ENCODE measurements at places on chromosomes 13 and 19.

- no peak for DNase-seq
Measured at GRCh38 chr13:71374471-71375049, 492.4 kb downstream of the DACH1 start.

GRCh38 chr13:112990783-112991182, 21.8 kb downstream of the MCF2L start:
- peak; percentile 98 for DNase-seq

- no peak for DNase-seq
Measured at GRCh38 chr19:343451-343931, 1.1 kb downstream of the MIER2 start.

DNA sequence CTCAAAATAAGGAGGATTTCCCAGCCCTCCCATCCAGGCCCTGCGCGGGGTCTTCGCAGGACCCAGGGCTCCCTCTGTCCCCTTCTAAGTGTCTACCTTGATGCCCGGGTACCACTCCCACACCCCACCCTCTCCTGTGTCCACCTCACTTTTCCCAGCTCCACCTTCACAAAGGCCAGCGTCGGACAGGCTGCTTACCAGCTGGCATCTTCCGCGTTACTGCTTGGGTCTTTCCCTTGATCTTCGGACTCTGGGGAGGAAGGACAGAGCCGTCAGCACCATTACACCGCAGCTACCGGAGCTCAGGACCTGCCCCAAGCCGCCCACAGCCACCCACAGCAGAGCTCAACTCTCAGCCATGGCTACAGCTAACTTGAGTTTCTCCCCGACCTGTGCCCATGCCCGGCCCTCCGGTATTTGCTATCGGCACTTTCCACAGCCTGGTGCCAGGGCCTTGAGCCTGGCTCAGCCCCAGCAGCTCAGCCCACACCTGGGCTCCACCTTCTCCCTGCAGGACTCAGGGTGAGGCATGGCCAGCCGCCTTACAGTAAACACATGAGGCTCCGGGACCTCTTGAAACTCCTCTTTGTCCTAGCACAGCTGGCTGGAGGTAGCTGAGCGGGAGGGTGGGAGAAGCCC, 3.8 kb downstream of the C13orf46 start:
- no peak for DNase-seq

DNA sequence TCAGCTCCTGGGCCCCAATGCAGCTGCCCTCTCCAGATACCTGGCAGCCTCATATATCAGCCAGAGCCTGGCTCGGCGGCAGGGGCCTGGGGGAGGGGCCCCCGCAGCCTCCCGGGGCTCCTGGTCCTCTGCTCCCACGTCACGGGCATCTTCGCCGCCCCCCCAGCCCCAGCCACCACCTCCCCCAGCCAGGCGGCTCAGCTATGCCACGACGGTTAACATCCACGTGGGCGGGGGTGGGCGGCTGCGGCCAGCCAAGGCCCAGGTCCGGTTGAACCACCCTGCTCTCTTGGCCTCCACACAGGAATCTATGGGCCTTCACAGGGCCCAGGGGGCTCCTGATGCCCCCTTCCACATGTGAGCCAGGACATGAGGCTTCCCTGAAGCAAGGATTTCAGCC, 10.8 kb downstream of the RPS16 start:
- no peak for DNase-seq

DNA sequence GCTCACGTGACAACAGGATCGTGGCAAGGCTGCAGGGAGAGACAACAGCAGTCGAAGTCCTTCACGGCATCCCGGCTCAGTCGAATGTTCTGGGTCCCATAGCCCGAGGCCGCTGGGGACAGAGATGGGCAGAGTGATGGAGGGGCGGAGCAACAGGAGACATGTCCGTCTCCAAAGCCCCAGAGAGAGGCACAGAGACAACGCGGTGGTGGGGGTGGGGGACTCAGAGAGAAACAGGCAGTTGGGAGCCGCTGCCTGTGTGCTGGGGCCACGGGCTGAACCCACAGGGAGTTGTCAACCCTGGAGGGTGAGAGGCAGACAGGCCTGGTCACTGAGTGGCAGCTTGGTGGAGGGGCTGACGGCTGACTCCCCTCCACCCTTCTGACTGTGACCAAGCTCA, 20.4 kb downstream of the NOSIP start:
- no peak for DNase-seq

- DNase-seq = no peak
Measured at GRCh38 chr19:18951721-18952281, 10.8 kb upstream of the HOMER3 start.

DNA sequence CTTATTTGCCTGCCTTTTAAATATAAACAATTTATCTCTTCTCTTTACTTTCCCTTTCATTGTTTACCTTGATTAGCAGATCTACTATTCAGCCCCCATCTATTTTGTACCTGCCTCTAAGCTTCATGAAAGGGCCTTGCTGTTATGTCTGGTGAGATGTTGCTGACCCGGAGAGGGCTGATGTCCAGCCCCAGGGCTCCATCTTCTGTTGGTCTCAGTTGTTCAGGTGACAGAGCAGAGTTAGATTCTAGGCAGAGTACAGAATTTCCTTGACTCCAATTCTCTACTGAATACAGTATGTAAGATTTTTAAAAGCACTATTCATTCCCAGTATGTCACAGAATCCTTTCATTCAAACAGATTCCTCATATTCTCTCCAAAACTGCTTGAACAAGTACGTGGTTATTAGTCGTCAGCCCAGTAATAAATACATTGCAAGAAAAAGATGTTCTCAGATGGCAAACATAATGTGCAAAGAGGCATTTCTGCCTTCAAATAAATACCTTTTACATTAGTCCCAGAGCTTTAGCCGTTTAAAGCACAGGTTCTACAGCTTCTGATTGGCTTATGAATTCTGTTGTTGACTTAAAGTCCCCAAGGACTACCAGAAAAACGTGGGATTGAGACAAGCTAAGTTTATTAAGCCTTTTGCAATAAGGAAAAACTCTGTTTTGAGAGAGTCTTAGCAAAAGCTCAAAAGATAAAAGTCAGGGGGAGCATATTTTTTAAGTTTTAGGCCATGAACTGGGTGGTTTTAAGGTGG, 159.1 kb downstream of the GPC5 start:
- no peak for DNase-seq

- DNase-seq = no peak
Measured at GRCh38 chr19:51503286-51503817, 1.8 kb upstream of the SIGLEC12 start.

DNA sequence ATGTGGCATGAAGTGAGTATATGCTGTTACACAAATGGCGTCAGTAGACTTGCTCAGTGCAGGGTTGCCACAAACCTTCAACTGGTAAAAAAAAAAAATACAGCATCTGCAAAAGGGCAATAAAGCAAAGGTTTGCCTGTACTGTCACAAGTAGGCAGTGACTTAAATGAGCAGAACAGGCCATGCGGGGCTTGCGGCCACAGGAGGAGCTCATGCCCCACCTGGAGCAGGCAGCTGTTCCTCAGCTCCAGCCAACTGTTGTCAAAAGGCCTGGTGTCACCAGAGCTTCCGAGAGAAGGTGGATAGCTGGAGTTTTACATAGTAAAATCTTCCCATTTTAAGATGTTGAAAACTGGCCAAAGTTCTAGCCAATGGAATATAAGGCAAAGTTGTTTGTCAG, 7.7 kb downstream of the ATP7B start:
- no peak for DNase-seq

- peak; percentile 30 for DNase-seq
Measured at GRCh38 chr19:33064458-33064791, 263 bp downstream of the RHPN2 start.

DNA sequence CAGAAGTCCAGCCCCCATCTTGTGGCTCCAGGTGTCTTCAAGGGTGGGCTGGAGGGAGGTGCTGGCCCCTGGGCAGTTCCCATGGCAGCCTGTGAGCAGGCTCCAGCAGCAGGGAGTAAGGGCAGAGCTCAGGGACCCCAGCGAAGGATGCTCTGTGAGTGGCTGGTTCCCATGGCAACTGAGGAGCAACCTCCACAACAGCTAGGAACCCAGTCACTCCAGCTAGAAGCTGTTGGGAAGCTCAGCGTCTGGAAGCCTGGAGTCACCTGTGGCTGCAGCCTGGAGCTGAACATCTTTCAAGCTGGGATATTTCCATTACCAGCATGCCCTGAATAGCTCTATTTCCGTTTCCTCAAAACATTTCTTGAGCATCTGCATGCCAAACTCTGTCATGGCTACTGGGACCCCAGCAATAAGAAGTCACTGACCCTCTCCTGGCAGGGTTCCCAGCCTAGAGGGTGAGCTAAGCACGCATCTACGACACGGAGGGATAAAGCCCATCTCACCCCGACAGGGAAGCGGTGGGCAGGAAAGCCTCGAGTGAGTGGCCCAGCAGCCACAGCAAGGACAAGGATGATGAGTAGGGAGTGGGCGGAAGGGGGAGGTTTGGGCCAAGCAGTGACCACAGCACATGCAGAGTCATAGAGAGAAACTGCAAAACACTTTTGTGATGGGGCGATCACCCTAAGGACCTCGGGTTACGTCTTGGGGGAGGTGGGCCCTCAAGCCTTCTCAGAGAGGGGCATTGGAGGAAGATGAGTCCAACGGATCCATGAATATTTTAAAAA, 52.6 kb downstream of the ALOX5AP start:
- no peak for DNase-seq

DNA sequence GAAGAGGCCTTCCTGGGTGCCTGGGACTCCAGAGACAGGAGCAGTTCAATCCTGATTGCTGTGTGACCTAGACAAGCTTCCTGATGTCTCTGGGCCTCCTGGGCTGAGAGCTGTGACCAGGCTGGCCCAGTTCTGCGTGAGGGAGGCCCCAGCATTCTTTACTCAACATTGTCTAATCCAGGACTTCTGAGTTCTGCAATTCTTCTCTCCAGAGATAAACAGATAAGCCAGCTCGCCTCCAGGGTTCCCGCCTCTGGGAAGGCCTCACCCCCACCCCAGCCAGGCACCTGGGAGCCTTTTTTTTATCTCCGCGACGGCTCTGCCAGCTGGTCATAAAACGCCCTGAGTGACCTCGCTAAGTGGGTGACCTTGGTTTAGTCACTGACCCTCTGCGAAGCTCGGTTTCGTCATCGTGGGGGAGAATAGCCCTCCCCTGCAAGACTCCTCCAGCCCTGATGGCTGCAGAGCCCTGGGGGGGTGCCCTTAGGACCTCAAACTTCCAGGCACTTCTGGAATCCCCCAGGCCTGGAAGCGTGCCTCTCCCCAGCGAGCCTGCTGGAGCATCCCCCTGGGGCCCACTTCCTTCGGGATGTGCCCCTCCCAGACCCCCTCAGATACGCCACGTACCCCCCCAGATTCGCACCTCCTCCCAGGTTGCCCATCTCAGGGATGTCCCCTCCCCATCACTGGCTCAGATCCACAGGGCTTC, 1.9 kb downstream of the SULT2B1 start:
- no peak for DNase-seq

- no peak for DNase-seq
Measured at GRCh38 chr13:107874456-107874855, 340.9 kb downstream of the LIG4 start.

- no peak for DNase-seq
Measured at GRCh38 chr19:16258440-16258903, 60.8 kb downstream of the AP1M1 start.

GRCh38 chr13:36919833-36920615, at the start of gene SMAD9:
TSS of gene SMAD9 (minus strand) at chr13:36920238. CDS start at chr13:36879689, 40,549 bp downstream.
- peak; percentile 58 for DNase-seq

GRCh38 chr19:43936188-43936587, 1.1 kb upstream of the ZNF45 start:
- DNase-seq = peak; percentile 33

- DNase-seq = no peak
Measured at GRCh38 chr13:98664047-98664446, 87.1 kb upstream of the STK24 start.

- no peak for DNase-seq
Measured at GRCh38 chr13:105047676-105048295, 1487.7 kb downstream of the EFNB2 start.

DNA sequence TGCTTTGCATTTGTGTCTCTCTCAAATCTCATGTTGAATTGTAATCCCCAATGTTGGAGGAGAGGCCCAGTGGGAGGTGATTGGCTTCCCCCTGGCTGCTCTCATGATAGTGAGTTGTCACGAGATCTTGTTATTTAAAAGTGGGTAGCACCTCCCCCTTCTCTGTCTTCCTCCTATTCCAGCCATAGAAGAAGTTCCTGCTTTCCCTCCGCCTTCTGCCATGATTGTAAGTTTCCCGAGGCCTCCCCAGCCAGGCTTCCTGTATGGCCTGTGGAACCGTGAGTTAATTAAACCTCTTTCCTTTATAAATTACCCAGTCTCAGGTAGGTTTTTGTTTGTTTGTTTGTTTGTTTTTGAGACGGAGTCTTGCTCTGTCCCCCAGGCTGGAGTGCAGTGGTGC, 3.8 kb downstream of the LILRA4 start:
- no peak for DNase-seq

- DNase-seq = no peak
Measured at GRCh38 chr13:29438769-29439168, 156.7 kb downstream of the SLC7A1 start.

DNA sequence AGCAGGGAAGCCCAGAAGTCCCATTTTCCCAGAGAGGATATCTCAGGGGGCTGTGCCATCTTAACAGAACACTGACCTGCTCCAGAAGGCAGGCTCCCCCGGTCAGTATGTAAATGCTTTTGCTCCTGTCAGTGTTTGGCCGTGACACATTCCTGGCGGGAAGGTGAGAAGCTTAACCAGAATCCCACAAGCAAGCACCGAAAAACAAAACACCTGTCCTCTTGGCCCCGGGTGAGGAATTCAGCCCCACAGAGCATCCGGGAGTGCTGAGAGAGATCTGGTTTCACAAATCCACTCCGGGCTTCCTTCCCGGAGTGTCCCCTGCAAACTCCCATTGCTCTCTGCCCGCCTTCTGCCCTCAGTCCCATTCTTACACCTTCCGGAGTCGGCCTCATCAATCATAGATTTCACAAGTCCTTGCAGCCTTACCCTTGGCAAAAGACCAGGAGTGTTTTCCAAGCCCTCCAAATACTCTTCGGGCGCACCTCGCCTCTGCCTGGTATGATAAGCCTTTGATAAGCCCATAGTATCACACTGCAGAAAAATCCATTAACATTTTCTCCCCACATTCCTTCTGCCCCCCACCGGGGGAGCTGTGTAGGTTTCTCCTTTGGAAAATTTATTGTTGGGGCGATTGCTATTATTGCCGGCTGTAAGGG, 12.2 kb downstream of the TPM4 start:
- DNase-seq = no peak

- no peak for DNase-seq
Measured at GRCh38 chr19:5403968-5404640, 51.1 kb upstream of the ZNRF4 start.

DNA sequence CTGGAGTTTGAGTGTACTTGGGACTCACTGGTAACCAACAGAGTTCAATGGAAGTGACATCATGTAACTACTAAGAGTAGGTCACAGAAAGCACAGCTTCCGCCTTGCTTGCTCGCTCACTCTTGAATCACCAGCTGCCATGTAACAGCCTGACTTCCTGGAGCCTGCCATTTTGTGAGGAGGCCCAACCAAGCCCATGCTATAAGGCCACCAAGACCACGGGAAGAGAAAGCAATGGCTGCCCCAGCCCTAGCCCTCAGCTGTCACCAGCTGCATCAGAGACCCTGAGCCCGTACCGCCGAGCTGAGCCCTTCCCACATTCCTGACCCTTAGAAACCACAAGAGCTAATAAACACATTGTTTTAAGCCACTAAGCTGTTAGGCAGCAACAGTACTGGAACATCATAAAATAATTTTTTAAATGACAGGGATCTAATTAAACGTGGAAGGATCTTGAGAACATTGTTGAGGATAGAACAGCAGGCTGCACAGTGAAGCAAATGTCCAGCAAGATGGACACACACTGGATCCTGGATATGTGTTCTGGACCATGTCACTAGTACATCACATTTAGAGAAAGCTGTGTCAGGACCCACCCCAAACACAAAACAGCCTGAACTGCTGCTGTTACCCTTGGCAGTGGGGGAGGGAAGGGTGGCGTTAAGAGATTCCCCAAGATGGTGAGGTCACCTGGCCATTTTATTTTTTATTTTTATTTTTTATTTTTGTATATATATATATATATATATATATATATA, 21.7 kb upstream of the LDLR start:
- DNase-seq = no peak

Measured in DMS79 treated with DMSO at 0.1 percent for 48 hours (cell line).